ENCODE measurements at places on chromosomes 2 and 18.
A peak's percentile ranks its signal among the peaks of the same experiment; 100 is the strongest.

DNA sequence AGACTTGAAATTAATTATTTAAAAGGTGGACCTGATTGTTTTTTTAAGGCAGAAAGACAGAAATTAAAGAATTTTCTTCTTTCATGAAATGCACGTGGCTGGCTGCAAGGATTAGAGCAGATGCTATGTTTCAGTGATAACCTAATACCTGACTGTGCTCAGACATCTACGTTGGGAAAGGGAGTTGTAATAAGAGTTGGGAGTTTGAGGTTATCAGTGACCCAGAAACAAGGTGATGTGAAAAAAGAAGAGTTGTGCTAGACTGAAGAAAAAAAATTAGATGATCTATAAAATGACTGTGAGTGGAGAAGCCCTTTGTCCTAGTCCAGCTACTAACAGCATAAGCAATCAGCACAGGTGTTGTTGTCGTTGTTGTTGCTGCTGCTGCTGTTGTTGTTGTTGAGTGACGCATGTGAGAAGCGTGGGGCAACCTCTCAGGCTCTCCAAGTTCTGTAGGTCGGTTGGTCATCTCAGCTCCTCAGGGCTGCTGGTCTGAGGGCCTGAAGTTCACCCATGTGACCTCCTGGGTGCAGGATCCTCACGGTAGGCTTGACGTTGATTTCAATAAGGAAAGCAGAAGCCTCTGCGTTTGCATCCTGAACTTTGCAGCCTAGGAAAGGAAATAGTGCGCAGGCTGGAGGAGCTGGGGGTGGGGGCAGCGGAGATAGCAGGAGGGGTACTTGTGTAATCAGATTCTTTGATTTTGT, 7.6 kb downstream of the POU3F3 start:
- DNase-seq, result no peak

DNA sequence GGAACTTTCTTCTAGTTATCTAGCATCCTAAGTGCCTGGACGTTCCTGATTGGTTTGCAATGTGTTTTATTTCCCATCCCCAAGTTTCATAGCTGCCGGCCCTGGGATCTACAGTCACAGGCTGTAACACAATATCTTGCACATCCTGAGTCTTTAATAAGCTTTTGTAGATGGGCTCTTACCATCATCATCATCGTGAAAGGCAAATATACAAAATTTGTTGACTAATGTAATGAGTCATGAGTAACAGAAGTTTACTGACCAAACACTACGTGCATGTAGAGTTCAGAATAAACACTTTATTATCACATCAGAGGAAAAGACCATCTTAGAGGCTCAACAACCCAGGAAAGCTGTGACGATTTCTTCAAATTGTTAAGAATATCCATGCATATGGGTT, 8.1 kb upstream of the TYMS start:
- no peak for DNase-seq

- DNase-seq, result no peak
Observed at GRCh38 chr18:23871410-23871809, 143.1 kb upstream of the TTC39C start.

- DNase-seq, result no peak
Observed at GRCh38 chr2:163414121-163414520, 321.7 kb downstream of the FIGN start.

- DNase-seq, result no peak
Observed at GRCh38 chr2:85231952-85232351, 95.8 kb downstream of the TGOLN2 start.

GRCh38 chr2:95022309-95023221, 2.9 kb upstream of the MAL start:
- peak; percentile 92 for DNase-seq

Measured in activated naive CD4-positive, alpha-beta T cell treated with anti-CD3 and anti-CD28 coated beads, Interleukin-2, amount 50 U/mL, for 72 hours (primary cell).